Activated CD4-positive, CD25-positive, alpha-beta regulatory T cell treated with anti-CD3 and anti-CD28 coated beads, Interleukin-2, amount 50 U/mL, for 72 hours (primary cell): ENCODE measurements at places on chromosomes 3 and 15.

GRCh38 chr3:160006282-160007163, 17.9 kb downstream of the IL12A start:
- DNase-seq: no peak

DNA sequence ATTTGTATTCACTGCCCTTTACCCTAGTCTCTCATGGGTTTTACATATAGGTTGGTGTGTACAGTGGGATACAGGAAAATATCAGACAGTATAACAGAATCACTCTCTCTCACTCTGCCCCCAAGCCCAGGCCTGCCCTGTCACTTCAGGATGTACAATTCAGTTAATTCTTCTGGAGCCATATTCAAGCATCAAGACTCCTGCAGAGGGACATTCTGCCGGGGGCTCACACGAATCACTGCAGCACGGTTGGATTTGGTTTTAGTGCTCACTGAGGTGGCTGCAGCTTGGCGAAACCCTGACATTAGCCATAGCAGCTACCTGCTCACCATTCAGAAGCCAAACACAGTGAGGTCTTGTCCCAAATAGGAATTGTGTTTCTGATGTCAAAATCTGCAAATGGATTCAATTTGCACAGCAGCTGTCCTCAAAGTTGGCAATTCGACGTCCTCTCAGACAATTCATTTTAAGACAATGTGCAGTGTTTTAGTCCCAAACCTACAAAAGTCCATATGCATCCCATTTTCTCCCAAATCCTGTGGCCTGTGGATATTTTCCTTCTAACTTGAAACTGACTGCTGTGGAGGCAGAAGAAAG, 82.9 kb downstream of the CHSY1 start:
- DNase-seq: no peak

DNA sequence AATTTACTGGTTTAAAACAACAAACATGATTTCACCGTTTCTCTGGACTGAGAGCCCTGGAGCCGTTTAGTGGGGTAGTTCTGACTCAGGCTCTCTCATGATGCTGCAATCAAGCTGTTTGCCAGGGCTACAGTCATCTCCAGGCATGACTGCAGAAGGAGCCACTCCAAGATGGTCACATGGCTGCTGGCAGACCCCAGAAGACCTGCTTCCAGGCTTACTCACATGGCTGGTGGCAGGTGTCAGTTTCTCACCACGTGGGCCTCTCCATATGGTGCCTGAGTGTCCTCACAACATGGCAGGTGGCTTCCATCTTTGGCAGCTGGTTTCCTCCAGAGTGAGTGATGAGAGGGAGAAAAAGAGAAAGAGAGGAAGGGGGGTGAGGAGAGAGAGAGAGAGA, 378.3 kb upstream of the RGMA start:
- DNase-seq: no peak

- DNase-seq: no peak
Observed at GRCh38 chr3:179330438-179330837, 7.6 kb downstream of the ZNF639 start.

DNA sequence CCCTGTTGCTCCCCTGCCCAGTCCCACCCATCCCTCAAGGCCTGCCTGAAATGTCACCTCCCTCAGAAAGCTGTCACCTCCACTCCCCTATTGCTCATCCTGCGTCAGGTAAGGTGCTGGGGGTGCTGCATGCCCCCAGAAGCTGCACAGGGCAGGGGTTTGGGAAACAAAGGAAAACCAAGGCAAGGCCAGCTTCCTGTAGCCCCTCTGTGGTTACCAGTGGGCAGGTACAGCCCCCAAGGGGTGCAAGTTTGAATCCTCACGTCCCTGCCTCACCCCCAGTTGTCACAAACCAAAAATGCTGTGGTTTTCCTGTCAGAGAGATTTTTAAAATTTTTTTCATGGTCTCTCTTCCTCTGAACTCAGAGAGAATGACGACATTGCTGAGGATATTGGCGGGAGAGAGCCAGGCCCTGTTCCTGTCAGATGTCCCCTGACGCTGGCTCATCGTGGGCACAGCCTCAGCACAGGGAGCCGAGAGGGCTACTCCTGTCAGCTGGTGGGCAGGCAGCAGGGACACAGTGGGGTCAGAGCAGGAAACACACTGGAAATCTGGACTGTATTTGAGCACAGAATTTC, 27.0 kb downstream of the PSTPIP1 start:
- no peak for DNase-seq

- no peak for DNase-seq
Observed at GRCh38 chr15:59388670-59389069, 16.0 kb upstream of the MYO1E start.

DNA sequence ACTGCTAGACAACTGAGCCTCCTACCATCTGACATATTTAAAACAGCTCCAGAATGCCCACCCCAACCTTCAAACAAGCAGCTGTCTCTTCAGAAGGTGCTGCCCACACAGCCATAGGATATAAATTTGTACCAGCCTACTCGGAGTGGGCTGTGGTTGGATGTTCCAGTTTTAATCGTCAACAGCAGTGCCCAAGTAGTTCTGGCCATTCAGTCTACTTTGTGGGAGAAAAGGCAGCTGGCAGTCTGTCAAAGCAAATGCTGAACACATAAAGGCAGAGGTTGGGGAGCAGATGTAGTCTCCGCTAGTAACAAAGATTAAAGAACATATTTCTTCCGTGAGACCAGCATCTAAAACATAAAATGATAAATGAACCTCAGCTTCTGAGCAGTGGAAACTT, 15.9 kb upstream of the ERC2 start:
- no peak for DNase-seq

DNA sequence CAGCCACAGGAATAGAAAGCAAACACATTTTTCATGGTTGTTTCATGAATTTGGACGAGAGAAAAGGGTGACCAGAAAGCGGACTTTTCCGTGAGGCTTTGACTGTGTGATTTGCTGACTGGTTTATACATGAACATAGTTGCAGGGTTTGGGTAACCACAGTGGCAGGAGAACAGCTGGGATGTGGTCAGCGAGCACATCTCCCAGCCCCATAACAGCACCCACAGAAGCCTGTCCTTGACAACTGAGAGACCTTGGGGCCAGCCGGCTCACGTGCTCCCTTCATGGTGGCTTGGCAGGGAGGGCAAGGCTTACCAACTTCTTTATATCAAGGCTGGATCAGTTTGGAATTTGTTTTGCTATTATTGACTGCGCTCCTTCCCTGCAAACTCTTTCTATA, 13.2 kb upstream of the RGMA start:
- DNase-seq: no peak

- no peak for DNase-seq
Observed at GRCh38 chr3:165347526-165347925, 151.3 kb upstream of the SLITRK3 start.

GRCh38 chr15:43903864-43904290, 77.1 kb downstream of the WDR76 start:
- DNase-seq: peak; percentile 51
